EL (cell line): ENCODE measurements at places on chromosomes 2 and 18.

- DNase-seq, result no peak
Measured at GRCh38 chr18:42107691-42108450, 152.8 kb downstream of the PIK3C3 start.

- no peak for DNase-seq
Measured at GRCh38 chr2:210792000-210792399, 235.6 kb downstream of the CPS1 start.

DNA sequence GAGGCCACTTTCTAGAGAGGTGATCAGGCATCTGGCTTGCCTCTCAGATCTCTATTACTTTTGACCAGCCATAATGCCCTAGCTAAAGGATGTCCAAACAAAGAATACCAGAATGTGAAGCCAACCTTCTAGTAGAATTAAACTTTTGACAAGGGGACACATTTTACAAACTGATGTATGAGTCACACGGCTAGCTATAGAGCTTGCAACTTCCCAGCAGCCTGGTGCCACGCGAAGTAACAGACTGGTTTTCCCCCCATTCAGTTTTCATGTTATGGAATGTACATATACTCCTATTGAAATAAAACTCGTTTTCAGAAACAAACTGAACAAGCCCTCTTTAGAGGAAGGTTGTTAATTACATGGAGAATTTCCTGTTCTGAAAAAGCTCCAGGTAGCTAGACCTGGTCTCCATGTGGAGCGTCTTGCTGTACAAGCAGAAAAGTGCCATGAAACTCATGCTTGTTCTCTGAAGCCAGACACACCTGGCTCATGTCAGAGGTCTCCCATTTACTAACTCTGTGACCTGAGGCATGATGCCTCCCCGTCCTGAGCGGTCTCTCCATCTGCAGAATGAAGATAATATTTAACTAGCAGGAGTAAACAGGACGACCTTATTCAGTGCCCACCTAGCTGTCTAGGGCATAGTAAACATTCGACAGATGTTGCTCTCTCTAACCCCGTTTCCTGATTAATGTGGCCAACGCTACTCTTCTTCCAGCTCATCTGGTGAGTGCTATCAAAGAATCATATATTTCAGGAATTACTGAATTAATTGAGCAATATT is 81.5 kb upstream of the MAP3K20 start:
- DNase-seq, result no peak

DNA sequence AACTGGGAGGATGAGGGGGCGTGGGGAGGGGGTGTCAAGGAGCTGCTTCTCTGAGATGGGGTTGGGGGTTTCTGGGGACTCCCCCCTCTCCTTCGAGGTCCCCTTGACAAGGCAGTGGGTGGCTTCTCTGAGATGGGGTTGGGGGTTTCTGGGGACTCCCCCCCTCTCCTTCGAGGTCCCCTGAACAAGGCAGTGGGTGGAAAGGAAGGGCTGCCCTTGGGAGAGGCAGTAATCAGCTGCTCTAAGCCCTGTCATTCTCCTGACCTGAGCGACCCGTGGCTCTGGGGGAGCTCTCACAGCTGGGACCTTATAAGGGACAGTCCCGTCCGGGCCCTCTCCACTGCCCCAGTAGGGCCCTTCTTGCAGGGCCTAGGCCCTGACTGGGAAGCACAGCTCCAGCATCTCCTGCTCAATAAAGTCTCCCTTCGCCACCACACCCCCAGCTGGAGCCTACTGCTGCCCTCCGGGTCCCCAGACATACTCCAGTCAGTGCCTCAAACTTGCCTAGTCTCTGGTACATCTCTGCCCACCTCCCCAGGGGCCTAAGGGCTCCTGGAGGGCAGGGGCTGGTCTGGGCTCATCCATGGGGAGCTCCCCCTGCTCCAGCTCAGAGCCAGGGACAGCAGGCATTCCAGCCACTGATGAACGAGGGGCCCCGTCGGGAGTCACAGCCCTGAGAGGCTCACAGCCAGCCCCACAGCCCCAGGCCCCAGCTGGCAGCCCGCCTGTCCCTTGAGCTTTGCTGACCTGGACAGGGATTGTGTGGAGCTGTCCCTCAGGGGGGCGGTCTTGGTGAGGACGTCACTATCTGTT is 2.8 kb downstream of the GAREM2 start:
- DNase-seq, result no peak

GRCh38 chr2:218582076-218582475 is 13.4 kb downstream of the CNOT9 start:
- peak; percentile 89 for DNase-seq

- peak; percentile 19 for DNase-seq
Measured at GRCh38 chr2:184041077-184041476, 557.3 kb upstream of the ZNF804A start.

GRCh38 chr2:157261199-157261782 is 3.8 kb downstream of the GALNT5 start:
- peak; percentile 61 for DNase-seq

- peak; percentile 71 for DNase-seq
Measured at GRCh38 chr2:71452565-71452964, 796 bp upstream of the DYSF start.

- no peak for DNase-seq
Measured at GRCh38 chr2:42353792-42354429, 7.1 kb downstream of the COX7A2L start.

GRCh38 chr2:4101936-4102335 is 398.6 kb downstream of the DCDC2C start:
- no peak for DNase-seq

DNA sequence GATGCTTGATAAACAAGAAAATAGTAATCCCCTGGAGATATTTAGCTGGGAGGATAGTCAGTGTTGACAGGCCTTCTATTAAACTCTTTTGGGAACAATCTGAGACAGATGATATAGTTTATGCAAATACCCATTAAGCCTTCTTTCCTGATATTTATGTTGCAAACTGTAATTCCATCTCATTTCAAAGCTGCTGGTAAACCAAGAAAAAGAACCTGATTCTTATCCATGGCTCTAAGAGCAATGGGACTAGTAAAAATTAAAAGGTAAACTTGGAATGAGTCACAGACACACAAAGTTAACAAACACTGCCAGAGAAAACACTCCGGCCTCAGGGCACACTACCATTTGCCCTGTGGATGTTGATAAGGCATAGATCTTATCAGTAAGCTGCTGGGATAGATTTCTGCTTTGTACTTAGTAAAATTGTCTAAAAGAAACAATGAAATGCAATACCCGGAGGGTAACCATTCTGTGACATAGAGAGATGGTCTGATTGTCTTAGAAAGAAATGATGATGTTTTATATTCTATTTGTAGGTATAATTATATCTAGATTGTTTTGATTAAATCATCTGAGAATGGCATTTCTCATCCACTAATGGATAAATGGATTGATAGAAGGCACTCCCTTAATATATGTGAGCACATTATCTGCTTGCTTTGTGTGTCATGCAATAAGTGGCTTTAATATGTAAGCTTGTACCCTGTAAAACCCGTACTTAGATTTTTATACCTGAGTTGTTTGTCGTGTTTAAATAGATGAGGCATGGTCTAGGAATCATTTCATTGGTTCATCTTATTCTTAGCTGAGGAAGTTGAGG is 13.2 kb downstream of the GALR1 start:
- no peak for DNase-seq

DNA sequence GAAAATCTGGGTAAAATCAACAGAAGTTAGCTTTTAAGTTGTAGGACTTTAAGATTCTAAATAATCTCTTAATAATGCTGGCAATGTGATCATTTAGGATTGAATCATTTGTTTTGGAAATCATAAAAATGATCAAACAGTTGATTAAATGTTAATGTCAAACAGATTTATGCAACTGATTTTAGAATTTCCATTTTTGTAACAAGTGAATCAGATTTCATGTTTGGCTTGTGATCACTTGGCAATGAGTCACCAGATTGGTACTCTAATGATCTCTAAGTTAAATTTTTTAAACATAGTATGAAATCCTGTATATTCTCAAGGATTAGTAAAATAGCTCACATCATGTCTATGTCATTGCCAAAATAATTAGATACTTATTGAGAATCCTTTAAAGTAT is 50.1 kb upstream of the UNC80 start:
- DNase-seq, result peak; percentile 56

- DNase-seq, result peak; percentile 74
Measured at GRCh38 chr2:67268797-67269196, 128.3 kb upstream of the ETAA1 start.

DNA sequence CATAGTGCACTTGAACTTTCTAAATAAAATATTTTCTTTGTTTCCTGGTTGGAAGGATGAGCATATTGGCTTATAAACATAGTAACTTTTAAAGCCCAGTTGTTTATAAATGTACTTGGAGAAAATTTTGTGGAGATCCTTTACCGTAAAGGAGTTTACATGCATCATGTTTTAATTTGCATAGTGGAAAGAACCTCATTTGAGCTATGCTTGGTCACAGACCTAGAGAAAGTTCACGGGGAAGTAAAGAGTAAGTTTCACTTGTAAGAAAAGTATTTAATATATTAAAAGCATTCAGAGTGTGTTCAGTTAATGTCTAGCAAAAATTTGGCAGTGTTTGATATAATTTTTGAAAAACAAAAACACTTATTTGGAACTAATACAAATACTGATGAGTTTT is 45.3 kb downstream of the PIKFYVE start:
- no peak for DNase-seq
